Left renal pelvis (tissue), 4 donors: ENCODE measurements at places on chromosomes 12 and 14.

DNA sequence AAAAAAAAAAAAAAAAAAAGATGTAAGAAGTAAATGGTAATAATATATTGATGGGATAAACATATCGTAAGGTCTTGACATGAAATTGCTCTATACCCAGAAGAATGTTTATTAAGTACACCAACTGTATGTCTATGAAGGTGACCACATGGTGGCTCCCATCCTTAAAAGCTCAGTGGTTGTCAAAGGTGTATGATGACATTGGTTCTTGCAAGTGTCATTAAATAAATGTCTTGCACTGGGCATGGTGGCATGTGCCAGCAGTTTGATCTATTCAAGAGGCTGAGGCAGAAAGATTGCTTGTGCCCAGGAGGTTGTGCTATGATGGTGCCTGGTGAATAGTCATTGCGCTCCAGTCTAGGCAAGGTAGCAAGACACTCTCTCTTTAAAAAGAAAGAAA is 10.4 kb downstream of the CCT2 start:
- DNase-seq, result no peak

- no peak for DNase-seq
Measured at GRCh38 chr12:91178139-91178561, 4.5 kb downstream of the DCN start.

- DNase-seq, result no peak
Measured at GRCh38 chr14:68516342-68516741, 276.5 kb downstream of the ZFP36L1 start.

- DNase-seq, result no peak
Measured at GRCh38 chr12:76446090-76446489, 97.9 kb upstream of the BBS10 start.

- no peak for DNase-seq
Measured at GRCh38 chr14:63881926-63882325, 29.1 kb downstream of the SYNE2 start.

GRCh38 chr14:96673706-96674105 is 123.5 kb upstream of the VRK1 start:
- no peak for DNase-seq

DNA sequence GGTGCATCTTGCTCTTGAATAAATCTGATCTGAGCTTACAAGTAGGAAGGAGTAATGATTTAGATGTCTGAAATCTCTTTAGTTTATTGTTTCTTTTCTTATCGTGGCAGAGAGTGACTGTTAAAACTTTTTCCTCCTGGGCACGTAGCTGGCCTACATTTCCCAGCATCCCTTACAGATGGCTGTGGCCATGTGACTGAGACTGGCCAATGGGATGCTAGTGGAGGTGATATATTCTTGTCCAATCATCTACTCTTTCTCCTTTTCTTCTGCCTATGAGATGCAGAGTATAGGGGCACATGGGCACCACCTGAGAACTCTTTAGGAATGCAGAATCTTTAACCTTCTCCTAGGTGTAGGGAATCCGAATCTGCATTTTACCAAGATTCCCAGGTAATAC is 237.3 kb downstream of the RGS6 start:
- DNase-seq, result no peak

- no peak for DNase-seq
Measured at GRCh38 chr14:81430235-81430634, 30.1 kb upstream of the STON2 start.

GRCh38 chr12:113359133-113359938 is 949 bp downstream of the PLBD2 start:
- DNase-seq, result no peak

GRCh38 chr12:125029761-125030358 is 35.4 kb upstream of the AACS start:
- DNase-seq, result no peak

- DNase-seq, result peak; percentile 39
Measured at GRCh38 chr12:21656905-21657325, 727 bp downstream of the LDHB start.

DNA sequence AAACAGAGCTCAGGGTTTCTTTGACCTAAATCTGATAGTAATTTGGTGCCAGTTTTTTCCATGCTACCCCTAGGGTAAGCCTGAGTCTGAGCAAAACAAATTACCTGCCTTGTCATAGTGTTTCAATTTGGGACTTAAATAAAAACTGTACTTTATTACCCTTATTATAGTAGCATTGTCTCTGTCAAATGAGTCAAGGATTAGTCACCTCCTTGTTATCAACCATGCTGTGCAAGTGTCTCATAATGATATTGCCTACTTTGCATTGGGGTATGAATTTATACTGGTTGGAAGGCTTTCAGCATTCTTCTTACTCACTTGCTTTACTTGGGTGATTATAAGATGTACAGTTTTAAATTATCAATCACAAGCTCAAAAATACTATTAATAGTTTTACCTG is 380.0 kb downstream of the LRFN5 start:
- DNase-seq, result no peak

DNA sequence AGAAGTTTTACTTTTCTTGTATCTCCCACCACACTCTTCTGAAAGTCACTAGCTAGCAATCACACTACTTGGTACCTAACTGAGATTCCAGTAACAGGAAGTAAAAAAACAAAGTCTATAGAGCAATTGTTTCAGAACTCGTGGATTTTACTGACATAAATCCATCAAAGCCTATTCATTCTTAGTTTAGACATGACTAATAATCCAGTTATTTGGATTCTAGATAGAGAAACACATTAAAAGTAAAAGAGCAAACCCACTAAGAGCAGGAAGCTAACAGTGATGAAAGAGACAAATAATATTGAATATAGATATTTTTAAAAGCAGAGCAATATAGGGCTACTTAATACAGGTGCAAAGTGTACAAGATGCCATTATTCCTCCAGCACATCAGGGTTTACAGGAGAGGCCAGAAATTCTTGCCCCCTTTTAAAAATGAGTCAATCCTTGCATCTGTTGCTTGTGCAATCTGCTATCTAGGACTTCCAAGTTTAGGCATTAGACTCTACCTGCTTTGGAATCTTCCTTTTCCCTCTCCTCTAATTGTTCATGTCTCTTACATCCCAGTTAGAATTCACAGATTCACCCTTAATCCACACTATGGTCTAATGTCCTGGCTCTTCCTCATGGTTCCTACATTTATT is 6.0 kb downstream of the HEATR5A start:
- no peak for DNase-seq

- DNase-seq, result no peak
Measured at GRCh38 chr14:85172290-85172689, 357.7 kb upstream of the FLRT2 start.

DNA sequence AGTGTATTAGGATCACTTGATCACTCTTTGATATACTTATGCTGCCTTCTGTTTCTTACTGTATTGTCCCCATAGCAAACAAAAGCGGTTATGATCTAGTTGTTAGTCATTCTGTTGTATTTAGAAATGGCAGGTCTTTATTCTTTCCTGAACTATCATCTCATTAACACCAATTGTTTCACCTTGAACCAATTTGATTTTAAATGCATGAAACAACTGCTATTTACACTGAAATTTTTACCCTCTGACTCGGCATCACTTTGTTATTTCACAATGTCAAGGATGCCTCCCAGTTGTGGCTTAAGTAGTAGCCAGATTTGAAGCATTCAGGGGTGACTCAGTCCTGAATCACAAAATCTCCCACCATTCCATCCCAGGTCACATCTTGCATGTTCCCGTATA is 303.5 kb downstream of the EGLN3 start:
- no peak for DNase-seq

- peak; percentile 89 for DNase-seq
Measured at GRCh38 chr12:51424662-51425539, at the start of gene SLC4A8. TSS of gene SLC4A8 (plus strand) at chr12:51424831. CDS start at chr12:51424988, 157 bp downstream.

DNA sequence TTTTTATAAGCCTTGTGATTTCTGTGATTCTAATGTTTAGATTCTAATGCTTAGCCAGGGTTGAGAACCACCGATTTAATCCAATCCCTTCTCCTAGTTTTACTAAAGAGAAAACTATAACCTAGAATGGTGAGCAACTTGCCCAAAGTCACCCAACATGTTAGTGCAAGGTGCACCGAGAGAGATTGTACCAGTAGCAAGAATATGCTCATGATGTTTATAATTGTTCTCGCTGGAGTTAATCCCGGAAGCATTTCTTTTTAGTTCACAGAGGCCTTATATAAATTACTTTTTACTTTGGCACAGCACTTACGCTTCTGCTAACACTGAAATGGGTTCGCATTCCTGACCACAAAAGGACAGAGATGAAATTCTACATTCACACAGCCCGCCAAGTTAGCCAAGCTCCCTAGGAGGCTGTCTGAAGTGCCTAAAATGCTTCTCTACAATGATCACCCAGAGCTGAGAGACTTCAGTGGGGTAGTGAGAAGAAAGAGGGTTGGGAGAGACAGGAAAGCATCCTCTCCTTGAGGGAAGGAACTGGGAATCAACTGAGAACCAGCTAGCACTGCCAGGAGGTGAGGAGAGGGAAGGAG is 579 bp upstream of the BLOC1S1 start:
- DNase-seq, result no peak

DNA sequence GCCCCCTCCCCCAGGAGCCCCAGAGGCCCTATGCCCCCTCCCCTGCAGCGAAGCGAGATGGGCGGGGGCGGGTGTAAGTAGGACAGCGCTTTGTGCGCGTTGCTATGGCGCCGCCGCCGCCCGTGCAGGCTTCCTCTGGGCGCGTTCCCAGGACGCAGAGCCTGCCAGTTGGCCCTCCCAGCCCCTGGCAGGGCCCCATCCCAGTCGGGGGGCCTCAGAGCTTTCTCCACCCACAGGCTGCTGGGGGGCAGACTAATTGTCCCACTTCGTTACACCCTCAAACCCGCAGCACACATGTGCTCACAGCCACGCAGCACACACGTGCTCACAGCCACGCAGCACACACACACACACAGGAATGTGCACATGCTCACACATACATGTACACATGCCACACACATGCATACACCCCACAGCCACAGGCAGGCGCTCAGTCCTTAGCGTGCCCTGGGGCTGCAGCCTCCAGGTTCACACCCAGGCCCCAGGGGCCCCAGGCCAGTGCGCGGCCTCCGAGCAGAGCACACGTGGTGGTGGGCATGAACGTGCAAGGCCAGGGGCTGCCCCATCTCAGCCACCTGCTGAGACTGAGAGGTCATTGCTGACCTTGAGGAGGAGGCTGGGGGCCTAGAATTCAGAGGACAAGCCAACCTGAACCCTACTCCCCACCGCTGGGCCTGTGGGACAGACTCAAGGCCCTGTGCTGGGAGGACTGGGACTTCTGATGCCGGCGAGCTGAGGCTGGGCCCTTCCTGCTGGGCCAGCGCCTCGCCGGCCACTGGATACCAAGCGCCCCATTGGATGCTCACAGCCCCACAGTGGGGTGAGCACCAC is 15.6 kb downstream of the TRMT61A start:
- DNase-seq, result no peak

DNA sequence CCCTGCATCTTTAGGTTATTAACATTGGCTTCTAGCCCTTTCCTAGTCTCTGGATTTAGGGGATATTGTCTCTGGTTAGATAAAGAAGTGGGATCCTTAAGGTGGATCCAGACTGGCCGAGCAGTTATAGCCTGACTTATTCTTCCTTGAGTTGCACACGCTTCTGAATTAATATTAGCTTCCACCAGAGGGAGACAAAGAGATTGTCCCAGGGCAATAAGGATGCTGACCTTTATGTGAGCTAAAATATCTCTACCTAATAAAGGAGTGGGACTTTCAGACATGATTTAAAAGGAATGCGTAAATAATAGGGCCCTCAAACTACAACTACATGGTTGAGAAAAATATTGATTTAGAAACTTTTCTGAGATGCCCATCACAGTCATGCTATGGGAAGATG is 139.7 kb downstream of the SLCO1B3 start:
- no peak for DNase-seq

DNA sequence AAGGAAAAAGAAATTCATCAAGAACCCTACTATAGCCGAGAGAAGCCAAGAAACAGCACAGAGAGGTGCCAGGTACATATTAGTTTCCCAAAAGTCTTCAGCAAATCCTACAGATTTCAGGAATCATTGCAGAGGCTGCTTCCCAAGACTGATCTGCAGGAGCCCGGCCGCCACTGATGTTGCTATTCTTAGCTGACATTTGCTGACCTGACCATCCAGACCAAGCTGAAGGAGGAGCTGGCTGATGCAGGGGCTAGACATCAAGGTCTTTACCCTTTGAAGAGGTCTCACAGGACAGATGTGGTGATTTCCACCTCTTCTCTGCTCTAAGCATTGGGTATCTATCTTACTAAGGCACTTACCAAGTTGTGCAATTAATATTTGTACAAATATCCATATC is 444.8 kb upstream of the SOX5 start:
- DNase-seq, result no peak

DNA sequence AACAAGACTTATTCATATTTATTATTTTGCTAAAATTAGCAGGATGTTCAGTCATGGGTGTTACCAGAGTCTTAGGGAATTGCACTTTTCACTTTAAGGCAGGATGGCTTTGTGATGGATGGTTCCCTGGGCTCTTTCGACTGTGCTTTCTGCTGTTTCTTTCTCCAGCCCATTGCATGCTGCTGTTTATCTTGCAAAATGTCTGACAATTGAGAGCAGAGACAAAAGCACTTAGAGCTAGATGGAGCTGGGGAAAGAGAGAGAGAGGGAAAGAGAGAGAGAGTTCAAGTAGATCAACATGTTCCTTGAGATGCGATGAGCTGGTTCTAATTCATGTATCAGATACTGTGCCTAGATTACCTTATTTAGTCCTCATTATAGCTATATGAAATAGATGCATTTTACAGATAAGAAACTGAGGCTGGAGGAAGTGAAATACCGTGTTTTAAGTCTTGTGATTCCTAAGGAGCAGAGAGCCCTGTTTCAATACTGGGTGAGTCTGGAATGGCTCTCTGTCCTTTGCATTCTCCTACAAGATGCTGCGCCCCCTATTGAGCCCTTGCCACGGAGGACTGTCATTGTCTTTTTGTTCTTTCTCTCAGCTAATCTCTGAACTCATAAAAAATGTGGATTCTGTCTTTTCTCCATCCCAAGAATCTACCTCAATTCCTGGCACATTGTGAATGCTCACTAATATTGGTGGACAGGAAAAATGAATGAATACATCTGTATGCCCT is 227.9 kb downstream of the ALG10B start:
- DNase-seq, result no peak

- DNase-seq, result no peak
Measured at GRCh38 chr14:91374879-91375702, 42.5 kb downstream of the CCDC88C start.

- no peak for DNase-seq
Measured at GRCh38 chr14:69682621-69683263, 71.3 kb downstream of the SUSD6 start.

DNA sequence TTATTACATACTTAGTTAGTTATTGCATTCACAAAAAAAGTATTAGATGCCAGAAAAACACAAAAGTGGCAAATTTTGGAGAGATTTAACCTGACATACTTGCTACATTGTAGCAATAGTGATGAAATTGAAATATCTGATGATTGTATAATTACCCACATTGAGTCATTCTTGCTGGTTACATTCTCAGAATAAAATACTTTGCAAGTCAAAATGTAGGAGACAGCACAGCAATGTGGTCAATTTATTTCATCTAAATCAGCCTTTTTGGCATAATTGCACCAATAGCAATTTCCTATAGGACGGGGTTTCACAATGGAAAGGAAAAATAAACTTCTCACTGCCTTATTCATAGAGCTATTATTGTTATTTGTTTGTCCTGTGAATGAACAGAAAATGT is 125.0 kb upstream of the ETV6 start:
- DNase-seq, result no peak
